Activated CD4-positive, alpha-beta T cell treated with anti-CD3 and anti-CD28 coated beads, Interleukin-2, amount 10 ng/mL, durations not matched to agents 24 days and 14 days (primary cell): ENCODE measurements at places on chromosomes 12 and 14. TPM values are rescaled to one million over a fixed set of nuclear protein-coding genes. Genes with fewer than 3 reads are reported as not detected.

KCNH3 gene
- 1.5 and 2.1 TPM in 2 replicates for total RNA-seq

SLC17A8 gene
- total RNA-seq: not detected in 2 replicates

IGF1 gene
- total RNA-seq: 1.1 and 1.8 TPM in 2 replicates

TROAP gene
- total RNA-seq: 49.9 and 51.6 TPM in 2 replicates

SLC10A1 gene
- total RNA-seq: not detected in 2 replicates

IAPP gene
- not detected in 2 replicates for total RNA-seq

RHEBL1 gene
- total RNA-seq: 10.9 and 11.8 TPM in 2 replicates

NR4A1 gene
- 55.0 and 57.7 TPM in 2 replicates for total RNA-seq

RARG gene
- total RNA-seq: 57.2 and 58.5 TPM in 2 replicates

CLEC6A gene
- not detected in 2 replicates for total RNA-seq

WNT5B gene
- 0.76 and 0.89 TPM in 2 replicates for total RNA-seq

ITGB7 gene
- total RNA-seq: 226 and 239 TPM in 2 replicates

KLHL33 gene
- 0.09 TPM in 1 of 2 replicates, not detected in the other for total RNA-seq

ALX1 gene
- total RNA-seq: not detected in 2 replicates

TSPAN11 gene
- not detected in 2 replicates for total RNA-seq

TPPP2 gene
- not detected in 2 replicates for total RNA-seq

TUBA1C gene
- total RNA-seq: 286 and 305 TPM in 2 replicates

KICS2 gene
- total RNA-seq: 12.8 and 17.1 TPM in 2 replicates

CFAP54 gene
- total RNA-seq: 0.09 TPM in 2 replicates

B4GALNT1 gene
- total RNA-seq: 4.6 and 5.7 TPM in 2 replicates

HOTAIR gene
- total RNA-seq: not detected in 2 replicates

BIN2 gene
- total RNA-seq: 31.7 and 33.2 TPM in 2 replicates

PPP1R36 gene
- total RNA-seq: 0.31 and 0.33 TPM in 2 replicates

NPAS3 gene
- total RNA-seq: not detected in 2 replicates

ATL1 gene
- 0.75 and 1.0 TPM in 2 replicates for total RNA-seq

SERPINA10 gene
- total RNA-seq: not detected in 2 replicates

GSG1 gene
- total RNA-seq: not detected in 2 replicates

RPL10L gene
- total RNA-seq: not detected in 2 replicates

MANSC4 gene
- total RNA-seq: not detected in 2 replicates

PLEKHD1 gene
- 0.12 TPM in 1 of 2 replicates, not detected in the other for total RNA-seq

INSM2 gene
- not detected in 2 replicates for total RNA-seq

CAMKK2 gene
- total RNA-seq: 37.4 and 38.2 TPM in 2 replicates

IFNG gene
- 279 and 285 TPM in 2 replicates for total RNA-seq

TAS2R9 gene
- total RNA-seq: not detected in 2 replicates

CHST11 gene
- 44.9 and 46.2 TPM in 2 replicates for total RNA-seq

RNASE3 gene
- total RNA-seq: not detected in 2 replicates

CLEC4C gene
- total RNA-seq: not detected in 2 replicates

PTPRO gene
- total RNA-seq: 0.69 and 1.6 TPM in 2 replicates

GDF3 gene
- total RNA-seq: not detected in 2 replicates

STON2 gene
- total RNA-seq: 0.14 and 0.30 TPM in 2 replicates

MYH6 gene
- 0.17 and 0.23 TPM in 2 replicates for total RNA-seq

TEX22 gene
- total RNA-seq: 5.7 and 6.4 TPM in 2 replicates

HSPA2 gene
- total RNA-seq: 8.1 TPM in 2 replicates

RIN3 gene
- total RNA-seq: 21.5 and 21.6 TPM in 2 replicates

EVL gene
- total RNA-seq: 268 and 285 TPM in 2 replicates

EFCAB11 gene
- 6.8 and 7.8 TPM in 2 replicates for total RNA-seq

LAG3 gene
- 253 and 269 TPM in 2 replicates for total RNA-seq
